GM12878 (cell line): ENCODE measurements at places on chromosomes 16 and 17.

GRCh38 chr17:283911-284675 lies 68.5 kb downstream of the RPH3AL start:
- no peak for DNase-seq

DNA sequence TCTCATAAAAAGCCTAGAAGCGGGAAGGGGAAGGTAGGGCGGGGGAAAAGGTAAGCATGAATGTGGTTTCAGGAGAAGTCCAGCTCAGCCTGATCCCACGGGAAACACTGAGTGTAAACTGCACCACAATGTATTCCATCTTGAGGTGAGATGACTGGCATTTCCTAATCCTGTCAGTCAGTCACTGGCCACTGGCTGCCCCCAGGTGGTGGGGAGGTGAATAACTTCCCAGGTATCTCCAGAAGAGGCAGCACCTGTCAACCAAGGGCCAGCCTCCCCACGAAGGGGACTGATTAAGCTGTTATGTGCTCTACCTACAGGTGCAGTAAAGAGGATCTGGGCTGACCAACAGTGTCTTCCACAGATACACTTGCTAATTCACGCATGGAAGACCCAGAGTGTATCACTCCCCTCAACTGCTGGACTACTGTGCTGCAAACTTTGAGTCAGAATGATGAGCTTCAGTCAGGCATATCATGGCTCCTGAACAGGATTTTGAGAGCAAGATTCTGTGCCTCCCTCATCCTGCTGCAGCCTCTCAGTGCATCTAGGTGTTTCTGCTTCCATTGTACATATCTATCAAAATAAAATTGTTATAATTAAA lies 108.5 kb upstream of the CCL2 start:
- no peak for DNase-seq

GRCh38 chr17:74760404-74761105 lies 12.1 kb downstream of the NHERF1 start:
- DNase-seq, result no peak

GRCh38 chr17:42681976-42682721 lies at the start of gene CNTNAP1:
Gene CNTNAP1 (plus strand): TSS chr17:42682531. CDS start chr17:42682830, 299 bp downstream.
- no peak for DNase-seq
